T-cell (primary cell): ENCODE measurements at places on chromosomes 3 and 15. TPM values are rescaled to one million over a fixed set of nuclear protein-coding genes. Genes with fewer than 3 reads are reported as not detected.

TTC23 gene
- 0.18 TPM for total RNA-seq

HPS3 gene
- total RNA-seq: 21.5 TPM

ZBBX gene
- not detected for total RNA-seq

DNA sequence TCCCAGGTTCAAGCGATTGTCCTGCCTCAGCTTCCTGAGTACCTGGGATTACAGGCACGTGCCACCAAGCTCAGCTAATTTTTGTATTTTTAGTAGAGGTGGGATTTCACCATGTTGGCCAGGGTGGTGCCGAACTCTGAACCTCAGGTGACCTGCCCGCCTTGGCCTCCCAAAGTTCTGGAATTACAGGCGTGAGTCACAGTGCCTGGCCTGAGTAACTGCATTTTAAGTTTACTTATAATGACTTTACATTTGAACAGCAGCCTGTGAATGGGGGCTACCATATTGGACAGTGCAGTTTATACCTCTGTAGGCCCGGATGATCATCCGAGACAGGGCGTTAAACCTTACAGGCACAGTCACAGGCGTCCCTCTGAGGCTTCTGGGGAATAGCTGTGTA lies 24.8 kb downstream of the EAF1 start:
- H3K27ac ChIP-seq: no peak overlapping the region
- no peak for DNase-seq
- H3K36me3 ChIP-seq: peaks cover 5% of the 10 kb centered on the region

DNA sequence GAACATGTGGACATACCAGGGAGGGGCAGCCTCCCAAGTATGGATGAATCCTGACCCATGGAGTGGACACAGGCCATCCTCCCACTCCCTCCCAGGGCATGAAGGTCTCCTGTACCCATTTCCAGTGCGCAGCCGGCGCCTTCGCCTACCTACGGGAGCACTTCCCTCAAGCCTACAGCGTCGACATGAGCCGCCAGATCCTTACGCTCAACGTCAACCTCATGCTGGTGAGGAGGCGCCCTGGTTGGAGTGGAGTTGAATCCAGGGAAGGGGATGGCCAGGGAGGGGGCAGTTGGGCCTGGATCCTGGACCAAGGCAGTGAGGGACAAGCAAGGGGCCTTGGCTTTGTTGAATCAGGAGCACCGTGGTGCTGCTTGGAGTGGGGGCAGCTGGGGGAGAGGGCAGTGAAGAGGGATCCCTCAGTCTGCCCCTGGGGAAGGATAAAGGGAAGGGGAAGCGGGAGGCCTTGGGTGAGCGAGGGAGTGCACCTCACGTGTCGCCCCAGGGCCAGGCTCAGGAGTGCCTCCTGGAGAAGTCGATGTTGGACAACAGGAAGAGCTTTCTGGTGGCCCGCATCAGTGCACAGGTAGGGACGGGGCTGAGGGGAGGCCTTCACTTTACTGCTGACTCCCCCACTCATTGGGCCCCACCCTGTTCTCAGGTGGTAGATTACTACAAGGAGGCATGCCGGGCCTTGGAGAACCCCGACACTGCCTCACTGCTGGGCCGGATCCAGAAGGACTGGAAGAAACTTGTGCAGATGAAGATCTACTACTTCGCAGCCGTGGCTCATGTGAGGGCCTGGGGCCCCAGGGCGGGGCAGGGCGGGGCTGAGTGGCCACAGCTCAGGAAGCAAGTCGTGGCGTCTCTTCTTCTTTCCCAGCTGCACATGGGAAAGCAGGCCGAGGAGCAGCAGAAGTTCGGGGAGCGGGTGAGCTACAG lies 25.3 kb downstream of the PTPN23 start:
- no peaks in the 10 kb centered on the region for H3K4me1 ChIP-seq
- no peak overlapping the region for H3K4me3 ChIP-seq
- H3K27ac ChIP-seq: no peak overlapping the region

DNA sequence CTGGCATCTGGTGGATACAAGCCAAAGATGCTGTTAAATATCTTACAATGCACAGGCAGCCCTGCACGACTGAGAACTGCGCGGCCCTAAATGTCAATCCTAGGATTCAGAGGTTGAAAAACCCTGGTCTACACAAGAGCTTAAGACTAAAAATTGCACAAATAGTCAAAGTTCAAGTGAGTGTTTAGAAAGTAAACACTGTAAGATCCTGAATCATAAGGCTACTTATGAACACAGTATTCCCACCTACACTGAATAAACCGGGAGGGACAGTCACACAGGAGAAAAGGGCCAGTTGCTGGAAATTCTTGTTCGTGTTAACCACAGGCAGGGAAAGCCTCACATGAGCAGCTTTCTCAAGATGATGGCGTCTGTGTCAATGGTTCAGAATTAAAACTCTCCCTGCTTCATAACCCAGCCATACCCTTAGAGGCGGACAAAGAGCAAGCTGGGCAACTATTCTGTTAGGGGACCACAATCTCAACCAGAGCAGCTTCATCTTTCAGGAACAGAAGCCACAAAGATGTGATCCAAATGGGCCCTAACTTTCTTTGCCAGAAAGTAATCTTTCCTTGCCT lies 37.7 kb downstream of the LRIG1 start:
- DNase-seq: no peak
- H3K4me3 ChIP-seq: no peak overlapping the region
- no peaks in the 10 kb centered on the region for H3K4me1 ChIP-seq
- H3K27me3 ChIP-seq: no peaks in the 10 kb centered on the region
- H3K36me3 ChIP-seq: no peaks in the 10 kb centered on the region

DNA sequence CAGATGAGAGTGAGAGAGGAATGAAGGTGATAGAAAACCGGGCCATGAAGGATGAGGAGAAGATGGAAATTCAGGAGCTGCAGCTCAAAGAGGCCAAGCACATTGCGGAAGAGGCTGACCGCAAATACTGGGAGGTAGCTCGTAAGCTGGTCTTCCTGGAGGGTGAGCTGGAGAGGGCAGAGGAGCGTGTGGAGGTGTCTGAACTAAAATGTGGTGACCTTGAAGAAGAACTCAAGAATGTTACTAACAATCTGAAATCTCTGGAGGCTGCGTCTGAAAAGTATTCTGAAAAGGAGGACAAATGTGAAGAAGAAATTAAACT lies 88.9 kb downstream of the EOMES start:
- no peaks in the 10 kb centered on the region for H3K36me3 ChIP-seq
- H3K4me1 ChIP-seq: peaks cover 3% of the 10 kb centered on the region
- peak overlapping the region; percentile 66 for H3K4me3 ChIP-seq
- no peak for DNase-seq
- no peaks in the 10 kb centered on the region for H3K27me3 ChIP-seq

DNA sequence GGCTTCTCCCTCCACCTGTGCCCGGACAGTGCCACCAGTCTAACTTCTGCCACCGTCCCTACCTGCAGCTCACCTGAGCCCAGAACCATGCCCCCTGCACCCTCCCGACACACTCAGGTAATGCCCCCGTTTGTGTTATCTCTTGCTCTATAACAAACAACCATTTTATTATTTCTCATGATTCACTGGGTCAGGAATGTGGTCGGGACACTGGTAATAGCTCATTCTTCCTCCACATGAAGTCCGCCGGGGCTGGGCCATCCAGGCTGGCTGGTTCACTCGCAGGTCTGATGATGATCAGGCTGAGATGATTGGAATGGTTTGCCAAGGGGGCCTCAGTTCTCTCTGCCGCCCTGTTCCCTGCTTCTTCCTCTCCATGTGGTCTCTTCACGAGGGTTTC lies 20.3 kb upstream of the NR2E3 start:
- no peaks in the 10 kb centered on the region for H3K4me1 ChIP-seq
- no peak overlapping the region for H3K27ac ChIP-seq
- H3K36me3 ChIP-seq: no peaks in the 10 kb centered on the region
